Stimulated activated CD4-positive, alpha-beta T cell treated with anti-CD3 and anti-CD28 coated beads, Interleukin-2, amount 100 ng/mL, for 24 hours (primary cell): ENCODE measurements at places on chromosomes 3 and 15.

GRCh38 chr3:146557745-146558144 lies 13.3 kb upstream of the PLSCR1 start:
- DNase-seq = no peak

DNA sequence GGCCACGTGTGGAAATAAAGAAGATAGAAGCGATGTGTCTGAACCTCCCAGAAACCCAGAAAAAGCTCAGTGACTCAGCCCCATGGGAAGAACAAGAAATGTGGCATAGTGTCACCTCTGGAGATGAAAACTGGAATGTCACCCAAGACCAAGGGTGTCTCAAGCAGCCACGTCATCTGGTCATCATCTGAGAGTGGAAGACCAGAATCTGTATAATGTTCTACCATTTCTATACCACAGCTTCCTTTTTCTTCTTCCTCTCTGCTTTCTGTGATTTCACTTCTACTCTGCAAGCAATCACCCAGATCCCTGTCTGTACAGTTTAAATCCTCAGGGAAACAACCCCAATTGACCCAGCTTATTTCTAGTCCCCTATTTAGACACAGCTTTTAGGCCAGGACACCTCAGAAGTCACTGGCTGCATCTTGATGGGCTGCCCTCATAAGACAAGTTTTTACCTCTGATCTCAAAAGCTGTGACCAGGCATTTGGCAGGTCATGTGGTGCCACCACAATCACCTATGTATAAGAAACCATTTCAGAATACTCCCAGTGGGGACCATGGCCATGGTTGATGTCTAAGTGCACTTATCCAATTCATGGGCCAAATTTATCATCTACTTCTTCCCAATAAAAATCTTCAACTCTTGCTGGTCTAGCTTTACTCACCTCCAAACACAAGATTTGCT lies 278.5 kb upstream of the UMPS start:
- no peak for DNase-seq

DNA sequence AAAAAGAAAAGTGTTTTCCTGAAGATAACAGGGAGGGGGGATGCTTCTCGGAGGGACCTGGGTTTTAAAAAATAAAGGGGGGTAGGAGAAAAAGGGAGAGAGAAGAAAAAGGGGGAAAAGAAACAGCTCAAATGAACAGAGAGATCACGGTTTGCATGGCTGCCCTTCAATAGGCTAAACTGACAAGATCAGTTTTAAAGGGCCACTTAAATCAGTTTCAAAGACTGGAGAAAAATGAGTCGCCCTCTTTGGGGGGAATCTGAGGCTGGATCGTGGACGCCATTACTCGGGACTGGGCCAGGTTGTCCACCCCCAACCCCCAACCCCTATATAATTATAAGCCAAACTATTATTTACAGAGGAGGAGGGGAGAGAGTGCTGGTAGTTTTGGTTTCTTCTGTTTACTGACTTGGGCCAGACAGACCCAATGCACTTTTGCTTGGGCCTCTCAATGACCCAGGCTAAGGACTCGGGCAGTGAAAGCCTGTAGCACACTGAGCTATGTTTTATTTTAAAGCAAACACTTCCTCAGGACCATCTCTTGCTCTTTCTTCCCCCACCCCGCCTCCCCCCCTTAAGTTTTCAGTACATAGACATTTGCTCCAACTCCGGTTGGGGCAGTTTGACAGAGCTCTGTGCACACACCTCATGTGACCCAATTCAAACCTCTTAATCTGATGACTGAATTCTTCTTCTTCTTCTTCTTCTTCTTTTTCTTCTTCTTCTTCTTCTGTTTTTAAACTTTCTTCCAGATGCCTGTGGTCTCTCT lies 6.3 kb downstream of the NR2F2 start:
- DNase-seq = no peak

DNA sequence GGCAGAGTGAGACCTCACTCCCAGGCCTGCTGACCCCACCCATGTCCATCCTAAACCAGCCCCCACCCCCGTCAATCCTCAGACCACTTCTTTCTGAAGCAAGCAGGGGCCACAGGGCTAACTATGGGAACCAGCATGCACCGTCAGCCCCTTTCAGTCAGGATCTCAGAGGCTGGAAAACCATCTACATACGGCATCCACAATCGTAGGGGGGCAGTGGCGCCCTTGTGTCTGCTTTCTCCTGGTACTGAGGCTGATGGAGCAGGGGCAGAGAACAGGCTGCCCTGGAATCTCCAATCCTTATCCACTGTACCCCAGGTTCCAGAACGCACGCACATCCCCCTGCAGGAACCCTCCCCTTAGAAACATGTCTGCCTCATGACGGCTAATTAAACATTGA lies 56.6 kb downstream of the XXYLT1 start:
- DNase-seq = no peak

- no peak for DNase-seq
Observed at GRCh38 chr3:115982108-115982507, 358.8 kb downstream of the GAP43 start.

- no peak for DNase-seq
Observed at GRCh38 chr15:80415358-80415670, 11.1 kb downstream of the ARNT2 start.

GRCh38 chr3:190175490-190175889 lies 54.8 kb upstream of the P3H2 start:
- DNase-seq = no peak

DNA sequence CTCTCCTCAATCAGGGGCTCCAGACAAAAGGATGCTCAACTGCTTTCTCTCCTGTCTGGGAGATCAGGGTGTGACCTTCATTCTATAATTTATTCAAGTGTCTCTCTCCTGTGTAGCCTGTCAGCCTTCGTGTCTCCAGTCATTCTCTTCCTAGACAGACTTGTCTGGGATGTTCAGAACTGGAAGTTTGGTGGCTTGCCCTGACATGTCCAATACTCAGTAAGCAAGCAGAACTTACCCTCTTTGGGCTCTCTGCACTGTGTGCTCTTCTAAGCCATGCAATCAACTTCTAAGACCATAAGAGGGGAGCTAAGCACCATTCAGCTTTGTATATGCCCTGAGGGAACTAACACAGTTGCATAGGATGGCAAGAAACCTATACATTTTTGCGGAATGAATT lies 14.1 kb downstream of the ACKR2 start:
- no peak for DNase-seq

GRCh38 chr3:25117005-25117593 lies 311.0 kb upstream of the RARB start:
- no peak for DNase-seq

DNA sequence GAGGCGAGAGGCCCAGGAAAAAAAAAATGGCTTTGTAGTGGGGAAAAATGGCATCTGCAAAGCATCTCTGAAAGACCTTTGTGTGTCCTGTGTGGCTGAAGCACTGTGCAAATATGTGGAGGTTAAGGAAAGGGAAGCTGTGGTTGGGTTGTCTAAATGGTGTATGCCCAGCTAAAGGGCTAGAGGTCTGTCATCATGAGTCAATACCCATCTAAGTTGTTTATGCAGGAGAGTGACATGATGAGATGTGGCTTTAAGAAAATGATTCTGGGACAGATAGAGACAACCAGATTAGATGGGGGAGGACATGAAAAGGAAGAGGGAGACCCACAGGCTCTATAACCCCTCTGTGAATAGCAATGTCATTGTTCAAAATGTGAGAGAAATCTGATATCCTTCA lies 280.7 kb downstream of the MFSD1 start:
- no peak for DNase-seq

GRCh38 chr3:150830094-150830681 lies 67.2 kb upstream of the SIAH2 start:
- no peak for DNase-seq

GRCh38 chr15:65663521-65663920 lies 41.8 kb downstream of the SLC24A1 start:
- no peak for DNase-seq

DNA sequence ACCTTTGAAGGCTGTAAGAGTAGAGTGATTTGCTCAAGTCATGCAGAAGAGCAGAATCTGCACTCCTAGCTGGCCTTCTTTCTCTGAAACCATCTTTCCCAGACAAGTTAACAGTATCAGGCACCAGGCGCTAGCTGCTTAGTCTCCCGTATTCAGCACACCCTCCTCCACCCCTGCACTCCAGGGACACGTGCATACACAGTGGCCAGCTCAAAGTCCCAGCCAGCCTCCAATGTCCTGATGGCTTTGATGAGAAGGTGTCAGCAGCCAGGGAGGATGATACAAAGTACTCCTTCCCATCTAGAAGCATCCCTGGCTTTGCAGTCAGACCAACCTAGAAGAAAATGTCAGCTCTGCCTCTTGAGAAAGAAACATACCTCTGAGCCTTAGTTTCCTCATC lies 177.8 kb downstream of the ADAMTS17 start:
- no peak for DNase-seq

- no peak for DNase-seq
Observed at GRCh38 chr3:52326976-52327375, 10.9 kb downstream of the DNAH1 start.

DNA sequence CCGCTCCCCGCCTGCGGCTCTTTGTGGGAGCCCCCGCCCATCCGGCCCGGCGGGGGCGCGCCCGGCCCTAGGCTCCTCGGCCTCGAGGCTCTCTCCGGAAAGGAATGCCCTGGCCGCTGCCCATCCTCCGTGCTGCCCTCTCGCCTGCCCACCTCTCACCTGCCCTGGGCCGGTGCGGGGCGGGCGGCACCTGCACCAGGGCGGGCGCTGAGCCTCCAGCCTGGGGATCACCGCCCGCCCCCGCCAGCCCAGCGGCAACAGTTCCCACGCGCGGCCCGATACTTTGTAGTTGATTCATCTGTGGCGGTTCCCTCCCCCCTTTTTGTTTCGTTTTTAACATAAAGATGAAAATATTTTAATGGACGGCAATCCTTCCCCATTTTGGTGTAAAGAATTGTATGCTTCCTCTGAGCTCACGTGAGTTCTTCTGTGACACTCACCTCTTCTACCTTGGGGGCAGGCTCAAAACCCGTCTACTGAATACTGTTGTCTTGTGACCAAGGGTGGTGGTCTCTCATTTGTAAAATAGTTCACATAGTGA lies 1.9 kb downstream of the KLF13 start:
- DNase-seq = peak; percentile 86

- DNase-seq = no peak
Observed at GRCh38 chr3:133931084-133931483, 35.4 kb upstream of the RAB6B start.

- DNase-seq = peak; percentile 25
Observed at GRCh38 chr3:58116161-58116955, 94.4 kb downstream of the DNASE1L3 start.

DNA sequence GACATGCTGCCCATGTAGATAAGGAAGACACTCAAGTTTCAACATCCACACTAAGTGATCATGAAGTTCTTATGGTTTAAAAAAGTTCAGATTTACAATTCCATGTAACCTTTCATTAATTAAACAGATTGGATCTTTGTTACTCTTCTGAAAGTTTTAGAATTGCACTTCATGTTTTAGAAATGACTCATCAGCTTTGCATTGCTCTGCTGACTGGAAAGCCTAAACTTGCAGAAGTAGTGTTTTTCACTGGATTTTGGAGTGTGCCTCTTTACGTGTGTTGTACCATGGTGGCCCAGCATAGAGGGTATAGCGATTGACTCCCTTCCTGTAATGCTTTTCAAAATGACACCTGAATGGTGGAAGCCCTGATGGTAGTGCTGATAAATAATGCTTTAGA lies 157.9 kb downstream of the BBX start:
- no peak for DNase-seq

DNA sequence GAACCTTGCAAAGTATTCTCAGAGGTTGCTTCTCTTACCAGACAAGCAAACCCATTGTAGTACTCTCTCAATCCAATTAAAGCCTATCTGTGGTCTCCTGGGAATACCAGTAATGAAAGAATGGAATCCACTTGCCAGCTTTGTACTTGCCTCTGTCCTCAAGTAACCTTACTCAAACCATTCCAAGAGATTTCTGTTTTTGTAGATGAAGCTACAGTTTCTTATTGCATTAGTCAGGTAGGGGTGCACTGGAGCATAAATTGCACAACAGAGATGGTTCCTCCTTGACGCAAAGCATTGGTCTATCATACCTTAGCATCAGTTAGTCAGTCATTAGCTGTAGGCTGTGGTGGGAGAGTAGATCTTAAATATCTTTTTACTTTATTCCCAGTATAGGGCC lies 52.9 kb downstream of the BTLA start:
- no peak for DNase-seq

DNA sequence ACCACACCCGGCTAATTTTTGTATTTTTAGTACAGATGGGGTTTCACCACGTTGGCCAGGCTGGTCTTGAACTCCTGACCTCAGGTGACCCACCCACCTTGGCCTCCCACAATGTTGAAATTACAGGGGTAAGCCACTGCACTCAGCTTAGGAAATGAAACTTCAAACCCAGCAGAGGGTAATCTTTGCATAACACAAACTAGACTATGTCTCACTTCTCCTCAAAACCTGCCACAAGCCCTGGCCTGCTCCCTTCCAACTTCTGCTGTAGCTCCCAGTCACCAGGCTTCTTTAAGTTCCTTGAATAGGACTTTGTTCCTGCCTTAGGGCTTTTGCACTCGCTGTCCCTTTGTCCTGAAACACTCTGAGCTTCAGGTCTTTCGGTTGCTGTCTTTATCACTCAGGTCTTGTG lies 39.2 kb upstream of the SEMA4B start:
- DNase-seq = no peak
